ENCODE measurements at places on chromosomes 1 and 21.

DNA sequence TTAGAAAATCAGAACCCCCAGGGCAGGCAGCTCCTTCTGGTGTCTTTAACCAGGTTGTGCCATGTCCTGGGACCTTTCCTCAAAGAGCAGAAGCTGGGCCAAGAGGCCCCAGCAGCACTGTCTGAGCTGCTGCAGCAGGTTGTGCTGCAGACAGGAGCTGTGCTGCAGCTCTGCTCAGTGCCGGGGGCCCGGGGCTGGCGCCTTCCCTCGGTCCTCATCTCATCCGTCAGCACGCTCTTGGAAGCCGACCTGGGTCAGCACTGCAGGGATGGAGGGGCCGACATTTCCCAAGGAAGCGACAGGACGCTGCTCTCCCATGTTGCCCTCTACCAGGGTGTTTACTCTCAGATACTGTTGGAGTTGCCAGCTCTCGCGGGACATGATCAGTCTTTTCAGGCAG lies 11.7 kb downstream of the URB2 start:
- DNase-seq = no peak

GRCh38 chr1:2156866-2157265 lies 37.7 kb downstream of the FAAP20 start:
- no peak for DNase-seq

- DNase-seq = no peak
Observed at GRCh38 chr1:193438312-193438711, 251.9 kb upstream of the B3GALT2 start.

DNA sequence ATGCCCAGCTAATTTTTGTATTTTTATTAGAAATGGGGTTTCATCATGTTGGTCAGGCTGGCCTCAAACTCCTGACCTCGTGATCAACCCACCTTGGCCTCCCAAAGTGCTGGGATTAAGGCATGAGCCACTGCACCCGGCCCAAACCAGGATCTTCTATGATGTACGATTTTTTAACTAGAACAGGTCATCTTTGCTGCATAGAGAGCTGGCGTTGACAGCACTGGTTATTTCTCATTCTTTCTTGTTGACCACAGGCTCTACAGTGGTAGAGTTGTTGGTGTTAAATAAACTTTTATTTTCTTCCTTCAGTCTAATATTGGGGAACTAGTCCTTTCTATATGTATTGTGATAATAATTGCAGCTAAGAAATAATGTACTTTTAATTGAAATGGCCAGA lies 3.8 kb upstream of the MAB21L3 start:
- DNase-seq = no peak

DNA sequence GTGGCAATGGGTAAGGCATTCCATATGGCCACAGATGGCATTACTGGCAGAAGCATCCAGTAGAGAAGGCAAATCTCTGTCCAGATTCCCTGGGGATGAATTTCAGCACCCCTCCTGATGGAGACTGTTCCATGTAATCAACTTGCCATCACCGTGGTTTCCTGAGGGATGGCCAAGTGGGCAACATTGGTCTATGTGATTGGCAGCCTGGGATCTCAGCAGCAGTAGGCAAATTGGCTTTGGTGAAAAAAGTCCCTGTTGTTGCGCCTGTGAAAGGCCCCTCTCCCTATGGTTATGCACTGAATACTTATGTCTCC lies 19.3 kb downstream of the DMRTB1 start:
- no peak for DNase-seq

DNA sequence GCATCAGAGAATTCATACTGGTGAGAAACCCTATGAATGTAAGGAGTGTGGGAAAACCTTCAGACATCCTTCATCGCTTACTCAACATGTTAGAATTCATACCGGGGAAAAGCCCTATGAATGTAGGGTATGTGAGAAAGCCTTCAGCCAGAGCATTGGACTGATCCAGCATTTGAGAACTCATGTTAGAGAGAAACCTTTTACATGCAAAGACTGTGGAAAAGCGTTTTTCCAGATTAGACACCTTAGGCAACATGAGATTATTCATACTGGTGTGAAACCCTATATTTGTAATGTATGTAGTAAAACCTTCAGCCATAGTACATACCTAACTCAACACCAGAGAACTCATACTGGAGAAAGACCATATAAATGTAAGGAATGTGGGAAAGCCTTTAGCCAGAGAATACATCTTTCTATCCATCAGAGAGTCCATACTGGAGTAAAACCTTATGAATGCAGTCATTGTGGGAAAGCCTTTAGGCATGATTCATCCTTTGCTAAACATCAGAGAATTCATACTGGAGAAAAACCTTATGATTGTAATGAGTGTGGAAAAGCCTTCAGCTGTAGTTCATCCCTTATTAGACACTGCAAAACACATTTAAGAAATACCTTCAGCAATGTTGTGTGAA lies 12.8 kb downstream of the ZFP69B start:
- no peak for DNase-seq

DNA sequence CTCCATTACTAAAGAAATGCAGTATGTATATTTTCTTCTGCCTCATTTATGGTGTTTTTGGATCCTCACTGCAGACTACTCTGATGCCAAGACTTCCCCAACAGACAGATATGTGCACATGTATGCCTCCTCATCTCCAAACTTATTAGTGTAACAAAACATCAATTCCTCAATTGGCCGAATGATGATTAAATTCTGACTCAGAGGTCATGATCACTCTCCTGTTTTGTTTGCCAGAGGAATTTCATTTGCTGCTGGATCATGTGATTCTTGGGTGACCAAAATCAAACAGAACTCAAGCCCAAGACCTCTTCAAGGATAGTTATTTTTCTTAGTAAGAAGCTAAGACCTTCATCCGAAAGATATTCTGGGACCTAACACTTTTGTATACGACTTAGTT lies 227.6 kb downstream of the LMO4 start:
- DNase-seq = no peak

DNA sequence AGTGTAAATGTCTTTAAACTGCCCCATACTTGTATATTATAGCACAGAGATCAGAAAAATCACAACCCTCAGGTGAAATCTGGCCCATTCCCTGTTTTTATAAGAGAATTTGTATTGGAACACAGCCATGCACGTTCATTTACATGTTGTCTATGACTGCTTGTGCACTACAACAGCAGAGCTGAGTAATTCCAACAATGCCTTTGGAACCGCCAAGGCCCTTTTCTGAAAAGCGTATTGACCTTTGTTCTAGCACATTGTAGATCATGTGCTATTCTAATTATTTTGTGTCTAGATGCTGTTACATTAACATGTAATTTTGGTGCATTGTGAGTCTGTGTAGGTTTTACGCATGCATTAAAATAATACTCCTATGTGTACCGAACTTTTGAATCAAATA lies 339.6 kb downstream of the CHRM3 start:
- no peak for DNase-seq

GRCh38 chr1:160580221-160580812 lies 1.0 kb upstream of the CD84 start:
- DNase-seq = no peak

GRCh38 chr1:94512816-94513215 lies 28.7 kb downstream of the F3 start:
- DNase-seq = no peak

DNA sequence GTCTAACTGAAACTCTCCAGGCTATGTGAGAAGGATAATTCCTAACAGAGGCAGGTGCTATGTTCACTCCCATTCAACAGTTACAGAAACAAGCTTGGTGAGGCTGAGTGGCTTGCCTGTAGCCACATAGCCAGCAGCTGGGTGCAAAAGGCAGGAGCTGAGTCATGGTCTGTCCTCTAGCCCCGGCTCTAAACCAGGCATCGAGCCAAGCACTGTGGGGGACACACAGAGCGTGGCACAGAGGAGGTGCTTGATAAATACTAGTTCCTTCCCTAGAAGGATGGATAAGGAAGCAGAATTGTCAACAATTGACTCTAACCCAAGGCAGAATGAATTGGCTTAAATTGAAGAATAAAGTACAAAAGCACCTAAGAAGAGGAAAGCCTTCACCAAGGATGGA lies 10.4 kb upstream of the KCNA2 start:
- DNase-seq = no peak

DNA sequence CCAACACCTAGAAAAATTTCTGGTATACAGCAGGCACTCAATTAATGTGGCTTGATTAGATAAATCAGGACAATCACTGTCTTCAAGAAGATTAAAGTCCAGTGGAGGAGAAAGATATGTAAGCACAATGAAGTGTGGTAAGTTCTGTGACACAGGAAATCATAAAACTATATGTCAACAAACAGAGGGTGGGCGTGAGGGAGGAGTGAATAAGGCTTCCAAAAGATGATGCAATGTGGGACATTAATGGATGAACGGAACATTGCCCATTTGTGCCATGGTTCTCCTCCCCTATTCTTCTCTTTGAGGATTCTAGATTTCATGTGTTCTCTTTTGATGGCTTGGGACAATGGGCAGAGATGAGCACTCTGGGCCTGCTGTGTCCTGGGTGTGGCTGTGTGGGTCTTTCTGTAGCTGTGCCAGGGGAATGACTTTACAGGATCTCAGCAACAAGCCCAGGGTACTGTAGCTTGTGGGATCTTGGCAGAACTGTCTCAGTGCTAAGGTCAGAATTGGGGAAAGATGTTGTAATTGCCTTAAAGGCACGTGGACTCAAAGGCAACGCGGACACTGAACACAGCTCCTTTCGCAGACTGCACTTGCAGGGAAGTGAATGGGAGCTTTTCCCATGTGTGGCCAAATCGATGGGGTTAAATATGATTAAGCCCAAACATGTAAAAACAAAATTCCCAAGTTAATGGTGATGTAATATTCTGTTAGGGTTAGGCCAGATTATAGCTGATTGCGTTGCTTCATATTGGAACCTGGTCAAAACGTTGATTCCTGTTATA lies 366.9 kb downstream of the TGFB2 start:
- DNase-seq = no peak

DNA sequence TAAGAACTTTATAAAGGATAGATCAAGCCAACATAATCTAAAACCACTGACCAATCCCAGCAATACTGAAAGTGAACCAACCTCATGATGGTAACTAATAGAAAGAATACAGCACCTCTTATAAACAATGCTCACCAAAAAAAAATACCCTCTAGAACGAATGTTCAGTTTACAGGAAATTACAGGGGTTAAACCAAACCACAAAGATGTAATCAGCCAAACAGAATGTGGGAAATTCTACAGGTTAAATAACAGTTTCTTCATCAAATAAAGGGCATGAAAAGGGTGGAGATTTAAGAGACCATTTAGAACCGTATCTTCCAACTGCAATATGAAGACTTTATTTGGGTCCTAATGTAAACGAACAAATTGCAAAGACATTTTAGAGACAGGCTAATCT lies 30.4 kb downstream of the ARID4B start:
- DNase-seq = no peak

GRCh38 chr1:152725261-152725660 lies 17.3 kb downstream of the LCE4A start:
- no peak for DNase-seq

DNA sequence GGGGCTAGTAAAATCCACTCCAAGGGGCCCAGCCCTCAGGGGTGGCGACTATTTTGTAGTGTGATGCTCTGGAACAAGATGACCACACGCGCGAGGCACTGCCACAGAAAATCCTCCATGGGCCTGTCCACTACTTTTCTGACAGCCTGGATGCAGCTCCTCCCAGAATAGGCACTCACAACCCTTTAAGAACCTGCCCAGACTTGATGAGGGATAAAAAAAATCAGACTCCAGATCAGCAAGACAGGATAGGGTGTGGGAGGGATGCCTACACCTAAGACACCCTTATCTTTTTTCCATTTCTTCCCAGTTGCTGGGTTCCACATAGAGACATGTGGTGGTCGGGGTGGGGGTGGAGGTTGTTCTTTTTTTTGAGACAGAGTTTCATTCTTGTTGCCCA lies 33.5 kb downstream of the PCAT6 start:
- no peak for DNase-seq

GRCh38 chr1:36765785-36766300 lies 268.5 kb downstream of the GRIK3 start:
- no peak for DNase-seq

GRCh38 chr1:233289676-233290075 lies 5.8 kb downstream of the PCNX2 start:
- DNase-seq = no peak

GRCh38 chr1:169809370-169810095 lies 14.8 kb upstream of the METTL18 start:
- DNase-seq = no peak

DNA sequence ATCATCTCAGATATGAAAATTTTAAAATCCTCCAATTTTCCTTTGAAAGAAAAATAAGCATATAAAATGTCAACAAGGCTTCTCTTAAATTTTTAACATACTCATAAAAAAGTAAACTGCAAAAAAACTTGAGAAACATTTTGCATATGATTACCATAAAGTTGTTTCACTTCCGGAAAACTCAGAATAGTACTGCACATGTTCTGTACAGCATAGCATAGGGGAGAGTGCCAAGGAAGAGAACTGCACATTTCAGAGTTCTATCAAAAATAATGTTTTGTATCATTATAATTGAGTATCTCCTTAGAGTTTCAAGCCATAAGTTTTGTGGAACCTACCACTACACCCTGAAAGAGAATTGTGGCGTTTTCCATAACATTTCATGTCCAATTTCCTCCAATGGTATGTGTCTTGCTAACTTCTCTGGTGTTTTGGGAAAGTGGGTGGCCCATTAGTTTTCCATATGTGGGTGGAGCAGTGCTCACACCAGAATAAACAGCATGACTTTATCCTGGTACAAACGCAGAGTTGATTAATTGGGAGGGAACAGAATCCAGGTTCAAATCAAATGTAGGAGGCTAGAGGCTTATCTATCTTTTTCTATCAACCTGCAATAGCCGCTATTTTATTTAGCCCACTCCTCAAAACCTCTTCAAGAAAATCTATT lies 430.9 kb downstream of the LMO4 start:
- no peak for DNase-seq

- DNase-seq = no peak
Observed at GRCh38 chr1:157292809-157293564, 154.8 kb upstream of the ETV3 start.

DNA sequence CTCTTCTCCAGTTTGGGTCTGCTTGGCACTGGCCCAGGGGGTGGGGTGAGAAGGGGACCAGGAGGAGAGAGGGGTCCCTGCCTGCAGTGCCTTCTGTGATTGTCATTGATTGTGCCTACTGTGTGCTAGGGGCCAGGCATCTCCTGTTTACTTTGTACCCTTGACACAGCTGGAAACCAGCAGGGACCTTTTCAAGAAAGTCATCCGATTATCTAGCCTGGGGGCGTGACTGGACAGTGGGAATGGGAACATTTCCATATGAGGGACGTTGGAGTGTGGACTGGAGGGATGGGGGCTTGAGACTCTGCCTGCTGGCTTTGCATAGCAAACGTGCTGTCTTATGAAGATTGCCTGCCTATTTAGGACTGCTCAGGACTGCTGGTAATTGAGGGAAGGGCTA lies 19.8 kb upstream of the DMBX1 start:
- DNase-seq = no peak

GRCh38 chr1:26978901-26979300 lies 14.6 kb upstream of the TRNP1 start:
- DNase-seq = no peak

- DNase-seq = no peak
Observed at GRCh38 chr1:197632005-197632404, 143.3 kb downstream of the DENND1B start.

- no peak for DNase-seq
Observed at GRCh38 chr1:112614460-112615065, 4.4 kb downstream of the ST7L start.

DNA sequence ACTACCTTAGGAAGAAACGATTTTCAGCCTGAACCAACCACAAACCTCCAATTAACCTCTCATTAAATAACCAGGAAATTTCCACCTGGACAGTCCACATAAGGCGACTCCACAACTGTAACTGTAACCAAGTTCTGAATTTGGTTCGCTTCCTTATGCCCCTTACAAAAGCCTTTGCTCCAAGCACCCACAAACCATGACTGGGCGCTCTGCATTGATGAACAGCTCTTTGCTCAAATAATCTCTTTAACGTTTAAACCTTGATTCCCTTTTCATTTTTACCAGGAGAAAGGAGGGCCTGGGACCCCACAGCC lies 38.2 kb upstream of the ZNF124 start:
- no peak for DNase-seq

All from stimulated activated CD8-positive, alpha-beta memory T cell treated with anti-CD3 and anti-CD28 coated beads, Interleukin-7, amount 100 ng/mL, for 1 hour (primary cell).